ENCODE measurements at places on chromosomes 12 and 14. TPM values are rescaled to one million over a fixed set of nuclear protein-coding genes. Genes with fewer than 3 reads are reported as not detected.

DEPDC4 gene
- 3.4 TPM for total RNA-seq

FAM186B gene
- total RNA-seq, result 0.46 TPM

DNA sequence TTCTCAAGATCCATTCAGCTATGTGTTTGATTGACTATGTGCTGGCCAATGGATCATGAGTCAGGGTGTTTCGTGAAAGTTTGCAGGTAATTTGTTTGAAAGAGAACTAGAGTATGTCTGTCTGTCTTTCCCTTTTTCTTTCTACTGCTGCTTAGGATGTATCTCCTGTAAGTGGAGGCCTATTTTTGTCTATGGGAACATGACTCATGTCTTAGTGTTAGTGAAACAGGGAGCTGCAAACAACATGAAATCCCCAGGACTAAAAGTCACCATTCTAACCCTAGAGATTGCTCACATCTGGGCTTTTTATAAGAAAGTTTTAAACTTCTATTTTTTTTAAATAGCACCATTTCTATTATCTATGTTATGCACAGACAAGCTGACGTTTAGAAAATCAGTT is 333.0 kb downstream of the CCER1 start:
- DNase-seq, result no peak
- H3K36me3 ChIP-seq, result no peaks in the 10 kb centered on the region

GRCh38 chr12:116455540-116456329 is 103.4 kb upstream of the MAP1LC3B2 start:
- no peaks in the 10 kb centered on the region for H3K36me3 ChIP-seq
- no peak overlapping the region for H3K4me3 ChIP-seq
- no peak overlapping the region for H3K27ac ChIP-seq
- H3K27me3 ChIP-seq, result no peaks in the 10 kb centered on the region

GRCh38 chr14:84622357-84622756 is 907.6 kb upstream of the FLRT2 start:
- no peak for DNase-seq
- H3K36me3 ChIP-seq, result no peaks in the 10 kb centered on the region
- H3K27ac ChIP-seq, result no peak overlapping the region
- no peaks in the 10 kb centered on the region for H3K4me1 ChIP-seq
- no peak overlapping the region for H3K4me3 ChIP-seq
- H3K27me3 ChIP-seq, result no peaks in the 10 kb centered on the region
